ENCODE measurements at places on chromosomes 16 and 17. TPM values are rescaled to one million over a fixed set of nuclear protein-coding genes. Genes with fewer than 3 reads are reported as not detected.

Gene TBC1D3
- not detected for total RNA-seq

Gene KCNH6
- not detected for total RNA-seq

Gene KRT9
- total RNA-seq: 0.79 TPM

Gene MYLK3
- total RNA-seq: 3.0 TPM
